ENCODE measurements at places on chromosomes 1 and 21.

- DNase-seq = no peak
Measured at GRCh38 chr1:51218570-51218969, 17.5 kb upstream of the RNF11 start.

GRCh38 chr1:224617410-224618355 lies 1.6 kb downstream of the CNIH3 start:
- DNase-seq = no peak

- DNase-seq = no peak
Measured at GRCh38 chr1:183279835-183280234, 93.8 kb downstream of the LAMC2 start.

- DNase-seq = no peak
Measured at GRCh38 chr1:150487763-150488115, 520 bp downstream of the TARS2 start.
